Umbilical cord (tissue), 2 donors: ENCODE measurements at places on chromosomes 12 and 14.

- no peak for DNase-seq
These were observed 33.5 kb downstream of the MED13L start for GRCh38 chr12:116244001-116244400.

DNA sequence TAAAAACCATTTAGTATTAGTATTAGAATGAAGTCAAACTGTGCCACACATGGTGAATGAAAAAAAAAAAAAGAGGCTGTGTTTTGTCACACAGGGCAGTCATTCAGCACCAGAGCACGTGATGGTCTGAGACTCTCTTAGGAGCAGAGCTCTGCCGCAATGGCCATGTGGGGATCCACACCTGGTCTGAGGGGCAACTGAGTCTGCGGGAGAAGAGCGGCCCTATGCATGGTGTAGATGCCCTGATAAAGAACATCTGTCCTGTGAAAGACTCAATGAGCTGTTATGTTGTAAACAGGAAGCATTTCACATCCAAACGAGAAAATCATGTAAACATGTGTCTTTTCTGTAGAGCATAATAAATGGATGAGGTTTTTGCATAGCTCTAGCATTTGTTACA, 12.2 kb upstream of the BDKRB1 start:
- DNase-seq, result no peak

DNA sequence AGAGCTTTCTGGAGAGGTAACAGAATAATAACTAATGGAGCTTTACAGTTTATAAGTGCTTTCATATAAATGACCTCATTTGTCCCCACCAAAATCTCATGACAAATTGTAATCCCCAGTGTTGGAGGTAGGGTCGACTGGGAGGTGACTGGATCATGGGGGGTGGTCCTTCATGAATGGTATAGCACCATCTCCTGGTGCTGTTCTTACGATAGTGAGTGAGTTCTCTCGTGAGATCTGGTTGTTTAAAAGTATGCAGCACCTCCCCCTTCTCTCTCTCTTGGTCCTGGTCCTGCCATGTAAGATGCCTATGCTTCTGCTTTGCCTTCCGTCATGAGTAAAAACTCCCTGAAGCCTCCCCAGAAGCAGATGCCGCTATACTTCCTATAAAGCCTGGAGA, 423.3 kb upstream of the GARIN6 start:
- no peak for DNase-seq

DNA sequence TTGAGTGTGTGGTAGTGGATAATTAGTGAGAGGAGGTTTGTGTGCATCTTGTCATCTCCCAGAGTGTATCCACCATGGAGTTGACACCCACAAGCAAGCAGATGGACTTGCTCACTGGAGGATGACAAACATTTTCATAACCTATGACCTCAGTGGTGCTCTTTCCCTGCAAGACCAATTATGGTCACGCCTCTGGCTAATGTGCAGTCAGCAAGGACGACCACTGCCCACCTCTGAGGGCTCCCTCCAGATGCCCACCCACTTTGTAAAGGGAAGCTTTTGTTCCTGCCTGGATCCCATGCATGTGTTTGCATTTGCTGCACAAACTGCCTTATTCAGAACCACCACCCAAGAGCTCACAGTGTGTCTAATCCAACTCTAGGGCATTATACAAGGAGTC, 982.8 kb downstream of the TMEM121 start:
- DNase-seq, result no peak

GRCh38 chr12:96132819-96133218, 61.4 kb upstream of the ELK3 start:
- no peak for DNase-seq
